NCI-H2081 (cell line): ENCODE measurements at places on chromosomes 7 and 10.

DNA sequence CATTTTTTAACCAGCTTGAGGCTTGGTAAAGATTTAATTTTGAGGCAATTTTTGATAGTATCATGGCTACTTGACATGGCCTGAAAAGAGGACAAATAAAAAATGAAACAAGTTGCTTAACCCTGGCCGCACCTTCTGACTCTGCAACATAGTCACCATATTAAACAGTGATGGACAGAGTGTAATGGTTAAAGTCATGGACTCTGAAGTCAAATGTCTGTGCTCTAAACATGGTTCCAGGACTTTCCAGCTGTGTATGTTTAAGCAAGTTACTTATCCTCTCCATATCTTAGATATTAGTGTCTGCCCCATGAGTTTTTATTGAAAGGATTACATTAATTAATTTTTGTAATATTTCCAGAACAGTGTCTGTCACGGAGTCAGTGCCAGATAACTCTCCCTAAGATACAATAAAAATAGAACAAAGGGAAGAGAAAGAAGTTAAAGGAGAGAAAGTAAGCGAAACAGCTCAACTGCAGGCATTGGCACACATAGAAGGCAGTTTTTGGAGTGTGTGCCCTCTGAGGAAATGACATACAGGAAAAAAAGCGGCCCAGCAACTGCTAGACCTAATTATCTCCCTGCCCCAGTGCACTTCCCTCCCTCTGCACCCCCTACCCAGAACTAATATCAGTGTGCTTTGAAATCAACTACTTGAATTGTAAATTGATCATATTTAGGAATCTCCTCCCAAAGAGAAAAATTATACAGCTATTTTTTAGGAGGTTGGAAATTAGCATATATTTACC is 65.3 kb downstream of the MACC1 start:
- no peak for DNase-seq

DNA sequence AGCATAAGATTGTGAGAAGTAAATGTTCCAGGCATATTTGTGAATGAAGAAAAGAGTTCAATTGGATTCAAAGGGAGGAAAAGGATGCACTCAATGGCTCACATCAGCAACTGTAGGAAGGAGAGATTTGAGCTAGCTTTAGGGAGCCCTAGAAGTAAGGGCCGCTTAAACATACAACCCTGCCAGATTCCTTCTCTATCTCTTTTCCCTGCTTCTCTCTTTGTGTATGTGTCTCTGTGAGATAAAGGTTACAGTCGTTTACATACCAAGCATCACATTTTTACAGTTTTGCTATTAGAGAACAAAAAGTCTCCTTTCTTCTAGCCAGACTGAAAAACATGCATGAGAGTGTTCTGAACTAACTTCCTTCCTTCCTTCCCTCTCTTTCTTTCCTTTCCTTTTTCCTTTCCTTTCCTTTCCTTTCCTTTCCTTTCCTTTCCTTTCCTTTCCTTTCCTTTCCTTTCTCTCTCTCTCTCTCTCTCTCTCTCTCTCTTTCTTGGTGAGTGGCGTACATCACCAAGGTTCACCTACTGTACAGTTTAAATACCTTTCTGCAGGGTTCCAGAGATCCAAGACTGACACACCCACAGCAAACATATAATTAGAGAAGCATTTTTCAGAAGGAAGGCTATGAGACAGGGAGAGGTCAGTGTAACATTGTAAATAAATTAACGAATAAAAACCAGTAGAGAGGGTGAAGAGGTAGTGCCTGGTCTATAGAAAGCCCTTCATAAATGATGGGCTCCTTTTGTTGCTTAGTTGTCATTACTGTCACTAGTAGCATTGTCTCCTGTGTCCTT is 240.4 kb downstream of the ARL4A start:
- no peak for DNase-seq

DNA sequence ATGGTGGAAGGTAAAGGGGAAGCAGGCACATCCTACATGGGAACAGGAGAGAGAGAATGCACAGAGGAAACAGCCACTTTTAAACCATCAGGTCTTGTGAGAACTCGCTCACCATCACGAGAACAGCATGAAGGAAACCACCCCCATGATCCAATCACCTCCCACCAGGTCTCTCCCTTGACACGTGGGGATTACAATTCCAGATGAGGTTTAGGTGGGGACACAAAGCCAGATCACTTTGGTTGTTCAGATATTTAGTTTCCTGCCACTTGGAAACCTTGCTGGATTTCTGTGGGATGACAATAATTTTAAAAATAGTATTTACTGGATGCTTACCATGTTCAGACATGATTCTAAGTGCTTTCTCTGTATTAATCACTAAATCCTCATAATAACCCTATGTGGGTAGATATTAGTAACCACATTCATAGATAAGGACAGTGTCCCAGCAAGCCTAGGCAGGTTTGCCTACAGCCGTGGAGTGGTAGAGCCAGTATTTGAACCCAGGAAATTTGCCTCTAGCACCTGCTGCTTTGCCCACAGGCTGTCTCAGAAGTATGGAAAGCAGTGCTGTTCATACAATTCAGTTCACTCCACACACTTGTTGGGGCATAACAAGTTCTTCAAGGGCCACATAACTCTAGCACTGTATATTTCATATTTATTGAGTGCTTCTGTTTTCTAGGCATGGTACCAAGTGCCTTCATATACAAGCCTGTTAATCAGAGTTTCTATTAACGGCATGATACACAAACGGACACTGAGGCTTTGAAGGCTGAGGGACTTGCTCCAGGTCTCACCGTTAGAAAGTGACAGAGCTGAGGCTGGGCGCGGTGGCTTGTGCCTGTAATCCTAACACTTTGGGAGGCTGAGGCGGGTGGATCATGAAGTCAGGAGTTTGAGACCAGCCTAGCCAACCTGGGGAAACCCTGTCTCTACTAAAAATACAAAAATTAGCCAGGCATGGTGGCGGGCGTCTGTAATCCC is 8.3 kb downstream of the TLL2 start:
- no peak for DNase-seq

- no peak for DNase-seq
Observed at GRCh38 chr10:13180788-13181187, 19.4 kb downstream of the MCM10 start.
